Iris pigment epithelial cell (primary cell): ENCODE measurements at places on chromosomes 5 and 9.

DNA sequence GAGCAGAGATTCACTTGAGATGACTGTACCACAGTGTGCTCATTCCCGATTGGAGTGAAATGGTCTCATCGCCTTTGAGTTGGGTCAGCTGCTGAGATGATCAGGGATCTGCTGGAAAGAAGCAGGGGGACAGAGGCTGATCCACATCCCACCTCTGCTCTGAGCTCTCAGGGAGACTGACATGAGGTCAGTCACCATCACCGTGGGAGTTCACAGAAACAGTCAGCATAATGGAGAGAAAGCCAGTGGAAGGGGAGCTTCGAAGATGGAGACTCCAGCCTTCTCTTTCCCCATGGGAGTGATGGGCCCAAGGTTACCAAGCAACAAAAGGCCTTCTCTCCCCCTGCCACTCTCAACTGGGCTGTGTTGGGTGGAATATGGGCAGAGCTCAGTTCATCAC, 276.4 kb downstream of the CDK5RAP2 start:
- no peak for DNase-seq

GRCh38 chr5:111326551-111326950, 102.4 kb downstream of the CAMK4 start:
- no peak for DNase-seq

DNA sequence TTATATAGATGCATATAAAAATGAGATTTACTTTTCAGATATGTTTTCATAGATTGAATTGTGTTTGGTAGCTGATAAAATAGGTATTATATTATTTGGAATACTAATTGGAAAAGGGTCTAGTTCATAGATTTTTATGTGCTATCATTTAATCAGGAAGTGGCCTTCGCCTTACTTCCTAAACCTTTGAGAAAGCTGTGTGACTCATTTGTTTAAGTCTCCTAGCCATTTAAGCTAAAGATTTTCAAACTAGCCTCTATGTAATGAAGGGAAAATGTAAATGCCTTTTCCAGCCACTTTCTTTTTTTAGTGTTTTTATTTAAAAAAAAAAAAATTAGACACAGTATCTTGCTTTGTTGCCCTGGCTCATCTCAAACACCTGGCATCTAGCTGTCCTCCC, 97.5 kb downstream of the DMXL1 start:
- peak; percentile 53 for DNase-seq

DNA sequence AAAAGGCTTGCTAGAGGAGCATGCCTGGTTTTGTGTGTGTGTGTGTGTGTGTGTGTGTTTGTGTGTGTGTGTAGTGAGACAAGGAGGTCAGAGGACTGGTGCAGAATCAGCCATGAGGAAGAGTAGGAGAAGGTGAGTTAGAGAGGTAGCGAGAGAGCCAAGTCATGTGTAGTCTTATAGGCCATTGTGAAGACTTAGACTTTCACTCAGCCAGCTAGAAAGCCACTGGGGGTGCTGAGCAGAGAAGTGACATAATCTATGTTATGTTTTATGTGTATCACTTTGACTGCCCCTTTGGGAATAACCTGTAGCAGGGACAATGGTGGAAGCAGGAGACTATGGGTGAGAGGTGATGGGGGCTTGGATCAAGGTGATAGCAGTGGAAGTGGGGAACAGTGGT, 180.5 kb upstream of the CLINT1 start:
- DNase-seq, result no peak

DNA sequence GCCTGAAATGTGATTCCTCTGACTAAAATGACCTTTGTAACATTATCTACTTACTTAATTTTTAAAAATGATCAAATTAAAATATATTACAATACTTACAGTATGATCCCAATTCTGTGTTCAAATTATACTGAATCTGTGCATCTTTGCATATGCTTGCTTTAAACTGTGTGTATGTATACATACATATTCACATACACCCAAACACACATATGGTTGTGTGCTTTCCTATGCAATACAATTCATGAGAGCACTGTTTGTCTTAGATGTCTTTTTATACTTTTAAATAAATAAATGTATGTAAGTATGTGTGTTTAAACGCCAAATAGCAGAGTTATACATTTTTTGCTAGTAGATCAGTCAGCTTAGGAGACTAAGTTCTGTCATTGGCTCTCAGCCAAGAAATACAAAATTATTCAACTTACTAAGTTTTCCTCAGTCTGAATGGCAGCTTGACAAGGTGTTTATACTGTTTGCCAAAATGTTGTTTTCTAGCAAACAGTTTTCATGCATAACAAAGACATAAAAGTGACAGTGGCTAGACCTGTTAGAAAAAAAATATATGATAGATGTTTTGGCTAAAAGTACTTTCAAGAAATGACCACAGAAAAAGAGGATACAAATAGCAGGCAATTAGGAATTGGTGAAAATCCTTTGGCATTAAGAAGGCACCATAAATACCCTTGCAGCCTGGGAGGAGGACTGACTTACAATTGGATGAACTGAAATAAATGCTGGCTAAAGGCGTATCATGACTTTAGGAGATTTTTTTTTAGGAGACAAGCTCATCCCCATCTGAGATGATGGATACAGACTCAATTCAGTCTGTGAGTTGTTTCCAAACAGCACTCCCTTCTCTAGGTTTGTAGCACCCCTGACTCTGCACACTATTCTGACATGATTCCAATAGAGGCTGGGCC, 7.9 kb downstream of the TICAM2 start:
- DNase-seq, result peak; percentile 45

DNA sequence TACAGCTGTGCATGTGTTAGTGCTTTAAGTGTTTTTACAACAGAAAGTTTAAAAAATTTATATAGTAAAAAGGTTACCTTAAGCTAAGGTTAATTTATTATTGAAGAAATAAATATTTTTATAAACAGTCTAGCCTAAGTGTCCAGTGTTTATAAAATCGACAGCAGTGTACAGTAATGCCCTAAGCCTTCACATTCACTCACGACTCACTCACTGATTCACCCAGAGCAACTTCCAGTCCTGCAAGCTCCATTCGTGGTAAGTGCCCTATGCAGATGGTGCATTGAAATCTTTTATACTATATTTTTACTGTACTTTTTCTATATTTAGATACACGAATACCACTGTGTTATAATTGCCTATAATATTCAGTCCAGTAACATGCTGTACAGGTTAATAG, 159.1 kb downstream of the ROR2 start:
- DNase-seq, result peak; percentile 52

- DNase-seq, result no peak
Measured at GRCh38 chr9:111922324-111923013, 25.9 kb downstream of the UGCG start.

- no peak for DNase-seq
Measured at GRCh38 chr9:136775191-136775590, 10.9 kb upstream of the LCN15 start.

DNA sequence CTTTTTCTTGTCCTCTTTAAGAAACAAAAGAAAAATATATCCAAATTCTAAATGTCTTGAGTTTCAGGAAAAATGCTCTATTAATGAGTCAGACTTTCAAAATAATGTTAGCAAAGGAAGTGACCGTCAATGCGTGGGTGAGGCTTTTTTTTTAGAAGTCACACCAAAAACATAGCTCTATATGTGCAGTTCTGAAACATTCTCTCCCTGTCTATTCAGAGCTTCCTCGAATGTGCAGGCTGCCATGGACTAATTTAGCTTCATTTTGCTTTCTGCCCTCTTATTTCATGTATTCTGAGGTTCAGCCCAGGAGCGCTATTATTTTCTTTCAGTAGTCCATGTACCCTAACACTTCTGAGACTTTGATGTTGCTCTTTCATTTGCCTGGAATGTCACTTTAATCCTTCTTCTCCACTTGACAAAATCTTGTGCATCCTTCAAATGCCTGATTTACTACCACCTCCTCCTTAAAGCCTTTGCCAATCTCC, 72.5 kb upstream of the RASA1 start:
- DNase-seq, result peak; percentile 81

- no peak for DNase-seq
Measured at GRCh38 chr9:115395511-115396021, 277.6 kb upstream of the TNC start.

- no peak for DNase-seq
Measured at GRCh38 chr5:179913461-179913860, 5.8 kb upstream of the TBC1D9B start.

GRCh38 chr9:32741706-32742105, 41.6 kb upstream of the TMEM215 start:
- DNase-seq, result peak; percentile 8

DNA sequence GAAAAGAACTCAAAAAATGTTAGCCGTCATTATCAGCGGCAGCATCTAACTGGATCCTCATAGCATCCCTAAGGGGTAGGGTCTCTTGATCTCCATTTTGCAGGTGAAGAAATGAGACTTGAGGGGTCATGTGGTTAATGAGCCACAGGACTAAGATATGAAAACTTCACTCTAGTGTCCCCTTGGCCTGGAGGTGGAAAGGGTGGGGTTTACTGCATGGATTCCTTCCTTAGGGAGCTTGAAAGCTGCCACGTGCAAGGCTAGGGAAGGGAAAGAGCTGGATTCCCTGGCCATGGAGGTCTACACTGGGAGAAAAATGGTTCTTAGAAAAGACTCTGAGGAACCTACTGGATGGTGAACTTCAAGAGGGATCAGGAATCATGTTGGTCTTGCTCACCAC, 107.9 kb downstream of the SPRY4 start:
- no peak for DNase-seq

DNA sequence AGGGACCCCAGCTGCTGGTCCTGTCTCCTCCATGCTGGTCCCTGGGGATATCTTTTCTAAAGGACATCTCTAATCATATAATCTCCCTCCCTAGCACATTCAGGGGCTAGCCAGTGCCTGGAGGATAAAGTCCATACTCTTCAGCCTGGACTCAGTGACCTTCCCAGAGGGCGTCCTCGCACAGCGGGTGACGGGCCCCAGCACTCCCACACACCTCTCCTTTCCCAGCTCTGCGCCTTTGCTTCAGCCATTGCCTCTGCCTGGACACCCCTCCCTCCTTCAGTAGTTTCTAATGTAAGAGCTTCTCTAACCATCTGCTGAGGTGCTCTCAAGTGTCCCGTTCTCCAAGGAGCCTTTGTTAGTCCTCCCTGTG, 15.2 kb upstream of the TNIP1 start:
- DNase-seq, result no peak

DNA sequence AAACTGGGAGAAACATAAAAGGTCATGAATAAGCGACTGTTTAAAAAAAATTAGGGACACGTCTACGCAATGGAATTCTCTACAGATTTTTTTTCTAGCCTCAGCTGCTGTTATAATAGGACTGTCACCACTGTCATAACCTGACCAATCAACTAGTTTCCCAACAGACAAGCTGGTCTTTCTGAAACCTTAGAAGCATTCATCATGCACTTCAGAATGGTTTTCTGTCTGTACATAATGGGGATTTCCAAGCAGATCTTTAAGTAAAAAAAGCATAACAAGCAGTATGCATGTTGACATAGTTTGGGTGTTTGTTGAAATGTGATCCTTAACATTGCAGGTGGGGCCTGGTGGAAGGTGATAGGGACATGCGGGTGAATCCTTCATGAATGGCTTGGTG, 58.3 kb upstream of the SEMA6A start:
- DNase-seq, result no peak

GRCh38 chr5:55852503-55852902, 1.3 kb downstream of the IL31RA start:
- DNase-seq, result peak; percentile 33

DNA sequence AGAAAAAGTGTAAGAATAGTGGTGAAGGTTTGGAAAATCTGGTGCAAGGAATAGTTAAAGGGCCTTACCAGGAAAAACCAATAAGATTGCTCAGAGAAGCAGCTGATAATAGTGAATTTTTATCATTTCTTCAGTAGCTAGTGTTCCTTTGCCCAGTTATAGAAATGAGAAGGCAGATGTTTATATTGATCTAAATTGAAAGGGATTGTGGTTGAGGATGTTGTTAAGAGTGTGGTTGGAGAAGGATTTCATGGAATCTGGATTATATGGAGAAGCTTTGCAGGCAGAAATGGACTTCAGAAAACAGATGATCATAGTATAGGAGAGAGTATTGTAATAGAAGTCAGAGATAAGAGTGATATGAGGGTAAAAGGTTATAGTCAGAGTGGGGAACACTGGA, 102.6 kb downstream of the XRCC4 start:
- DNase-seq, result peak; percentile 37

DNA sequence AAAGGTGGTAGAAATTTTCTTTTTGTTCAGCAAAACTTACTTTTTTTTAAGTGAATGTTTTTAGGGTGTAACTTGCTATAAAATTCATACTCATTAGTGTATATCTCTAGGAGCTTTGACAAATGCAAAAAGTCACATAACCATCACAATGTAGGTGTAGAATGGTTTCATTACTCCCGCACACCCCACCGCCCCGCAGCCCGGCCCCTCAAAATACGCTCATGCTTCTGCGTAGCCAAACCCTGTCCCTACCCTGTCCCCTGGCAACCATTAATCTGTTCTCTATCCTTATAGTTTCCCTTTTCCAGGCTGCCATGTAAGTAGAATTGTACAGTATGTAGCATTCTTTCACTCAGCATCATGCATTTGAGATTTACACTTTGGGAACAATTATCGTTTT, 9.2 kb upstream of the PRLR start:
- no peak for DNase-seq

DNA sequence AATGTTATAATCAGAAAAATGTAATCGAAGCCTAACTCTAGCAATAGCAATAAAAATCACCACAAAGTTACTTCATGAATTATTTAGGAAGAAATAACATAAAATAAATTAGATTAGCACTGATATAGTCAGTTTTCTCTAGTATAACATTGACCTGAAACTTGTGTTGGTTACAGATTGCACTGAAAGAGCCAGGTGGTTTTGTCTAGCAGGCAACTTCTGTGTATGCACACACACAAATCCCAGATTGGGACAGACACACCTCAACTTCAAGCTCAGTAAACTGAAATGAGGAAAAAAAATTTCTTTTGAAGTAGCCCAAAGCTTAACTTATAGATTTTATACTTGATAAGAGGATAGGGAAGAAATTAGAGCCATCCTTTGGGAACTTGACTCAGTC, 129.3 kb downstream of the EFNA5 start:
- DNase-seq, result no peak

GRCh38 chr9:17216011-17216410, 81.2 kb downstream of the CNTLN start:
- DNase-seq, result no peak

DNA sequence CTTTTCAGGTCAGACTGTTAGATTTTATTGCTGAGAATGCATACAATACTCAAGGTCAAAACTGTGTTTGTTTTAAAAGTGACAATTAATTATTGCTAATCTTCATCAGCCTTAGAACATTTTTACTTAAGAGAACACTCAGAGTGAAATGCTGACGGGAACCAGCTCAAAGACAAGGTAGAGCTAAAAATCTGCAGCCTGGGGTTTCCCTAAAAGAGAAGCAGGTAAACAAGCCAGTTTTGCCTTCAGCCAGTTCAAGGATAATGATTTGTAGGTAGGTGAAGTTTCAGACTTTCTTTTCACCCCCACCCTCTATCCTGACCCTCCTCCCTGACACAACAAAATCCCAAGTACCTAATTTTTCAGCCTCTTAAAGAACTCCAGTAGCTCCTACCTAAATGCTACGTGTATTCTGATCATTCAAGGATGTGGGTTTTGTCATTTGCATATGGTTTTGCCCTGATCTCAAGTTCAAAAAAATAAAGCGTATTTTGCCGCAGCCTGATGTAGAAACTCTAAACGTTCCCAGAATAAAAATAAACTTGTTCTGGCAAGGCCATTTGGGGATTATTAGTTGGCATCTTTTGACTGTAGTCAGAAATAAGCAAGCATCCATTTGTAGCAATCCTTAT, 407.2 kb downstream of the EFNA5 start:
- DNase-seq, result peak; percentile 51
